ENCODE measurements at places on chromosomes 7 and 10.
A peak's percentile ranks its signal among the peaks of the same experiment; 100 is the strongest.

DNA sequence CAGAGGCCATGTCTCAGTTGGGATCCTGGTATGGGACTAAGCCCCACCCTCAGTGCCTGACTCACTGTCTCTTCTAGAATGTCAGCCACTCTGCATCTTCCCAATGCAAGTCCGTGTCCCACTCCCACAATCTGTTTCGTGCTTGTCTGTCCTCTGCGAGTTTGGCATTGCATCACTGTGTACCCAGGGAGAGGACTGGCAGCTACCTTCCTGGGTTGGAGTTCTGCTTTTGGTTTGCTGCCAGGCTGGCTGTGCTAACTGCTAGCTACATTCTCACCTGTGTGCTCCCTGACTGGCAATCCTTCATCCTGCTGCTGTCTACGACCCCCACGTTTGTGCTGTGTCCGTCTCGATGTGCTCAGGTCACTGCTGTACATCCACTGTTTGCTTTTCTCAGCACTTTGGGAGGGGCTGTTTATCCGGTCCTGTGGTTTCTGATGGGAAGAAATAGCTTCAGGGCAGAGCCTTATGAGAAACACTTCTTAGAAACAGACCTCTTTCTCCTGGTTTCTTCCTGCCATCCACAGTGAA is 56.0 kb upstream of the GLI3 start:
- no peak for DNase-seq

- DNase-seq, result no peak
Measured at GRCh38 chr7:84624527-84624926, 429.9 kb upstream of the SEMA3A start.

GRCh38 chr10:93336110-93336509 is 146.0 kb downstream of the MYOF start:
- no peak for DNase-seq

DNA sequence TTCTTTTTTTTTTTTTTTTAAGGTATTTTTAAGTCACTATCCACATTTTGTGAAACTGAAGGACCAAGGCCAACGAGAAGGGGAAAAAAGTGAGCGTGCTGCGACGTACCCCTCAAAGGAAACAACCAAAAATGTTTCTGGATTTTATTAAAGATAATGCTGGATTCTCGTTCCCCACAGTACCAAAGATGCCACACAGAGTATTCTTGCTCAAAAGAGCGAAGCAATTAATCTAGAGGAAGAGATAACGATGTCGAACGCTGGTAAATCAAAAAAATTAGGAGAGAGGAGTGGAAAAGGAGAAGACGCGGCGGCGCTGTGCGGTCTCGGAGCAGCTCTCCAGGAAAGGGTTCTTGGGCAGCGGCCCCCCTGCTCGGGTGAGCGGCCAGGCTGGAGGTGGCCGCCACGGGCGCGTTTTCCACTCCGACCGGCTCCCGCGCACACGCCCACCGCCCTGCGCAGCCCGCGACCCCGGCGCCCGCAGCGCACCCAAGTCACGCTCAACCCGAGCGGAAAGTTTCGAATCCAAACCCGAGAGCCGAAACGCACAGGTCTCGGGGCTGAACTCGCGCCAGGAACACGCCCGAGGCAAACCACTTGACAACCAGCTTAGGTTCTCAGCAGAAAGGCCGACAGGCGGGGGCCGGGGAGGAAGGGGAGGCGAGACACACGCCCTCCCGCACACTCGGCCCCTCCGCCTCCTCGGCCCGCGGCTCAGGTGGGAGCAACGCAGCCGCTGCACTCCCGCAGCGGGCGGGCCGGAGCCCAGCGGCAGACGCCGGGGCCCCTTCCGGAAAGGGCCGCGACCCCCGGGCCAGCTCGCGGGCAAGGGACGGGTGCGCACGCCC is 989 bp downstream of the SRPK2 start:
- peak; percentile 53 for DNase-seq

DNA sequence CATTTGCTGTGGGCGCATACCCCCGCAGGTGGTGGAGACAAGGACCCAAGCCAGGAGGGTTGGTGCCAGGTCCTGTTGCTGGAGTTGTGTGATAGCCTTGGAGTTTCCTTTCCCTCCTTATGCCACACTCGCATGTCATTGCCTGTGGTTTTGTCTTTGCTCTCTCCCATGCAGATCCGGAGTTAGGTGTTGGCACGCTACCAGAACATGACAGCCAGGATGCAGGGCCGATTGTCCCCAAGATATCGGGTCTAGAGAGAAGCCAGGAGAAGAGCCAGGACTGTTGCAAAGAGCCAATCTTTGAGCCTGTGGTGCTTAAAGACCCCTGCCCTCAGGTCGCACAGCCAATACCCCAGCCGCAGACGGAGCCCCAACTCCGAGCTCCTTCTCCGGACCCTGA is 369.2 kb upstream of the GALNT17 start:
- no peak for DNase-seq

- DNase-seq, result no peak
Measured at GRCh38 chr7:141074162-141074991, 513 bp downstream of the TMEM178B start.

DNA sequence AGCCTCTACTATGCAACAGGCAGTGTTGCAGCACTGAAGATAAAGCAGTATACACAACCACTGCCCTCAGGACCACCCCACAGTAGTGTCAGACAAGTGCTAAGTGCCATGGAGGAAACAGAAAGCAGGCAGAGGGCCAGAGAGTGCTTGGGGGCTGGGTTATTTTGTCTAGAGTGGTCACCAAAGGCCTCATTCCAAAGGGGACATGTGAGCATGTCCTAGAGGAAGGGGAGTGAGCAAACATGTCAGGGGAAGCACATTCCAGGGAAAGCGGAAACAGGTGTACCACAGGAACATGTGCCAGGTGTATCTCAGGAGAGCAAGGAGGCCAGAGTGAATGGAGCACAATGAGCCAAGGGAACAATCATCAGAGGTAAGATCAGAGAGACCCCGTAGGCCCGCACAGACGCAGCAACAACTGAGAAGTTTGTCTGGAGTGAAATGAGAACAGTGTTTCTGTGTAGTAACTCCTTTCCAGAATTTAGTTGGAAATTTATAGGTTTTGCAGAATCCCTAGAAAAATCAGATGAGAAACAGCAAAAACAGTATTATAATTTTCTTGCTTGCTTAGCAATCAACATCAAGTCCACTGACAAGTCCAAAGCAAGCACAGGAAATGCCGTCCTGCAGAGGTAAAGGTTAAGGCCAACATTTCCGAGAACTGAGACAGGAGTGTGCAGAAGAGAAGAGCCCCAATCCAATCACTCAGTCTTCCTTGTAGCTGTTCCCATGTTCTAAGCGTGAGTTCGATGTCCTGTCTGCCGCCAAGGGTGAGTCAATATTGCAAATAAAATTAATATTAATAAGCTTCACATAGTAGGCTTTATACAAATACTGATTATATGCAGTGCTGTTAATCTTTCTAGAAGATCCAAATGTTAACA is 67.3 kb downstream of the SGMS1 start:
- DNase-seq, result no peak

DNA sequence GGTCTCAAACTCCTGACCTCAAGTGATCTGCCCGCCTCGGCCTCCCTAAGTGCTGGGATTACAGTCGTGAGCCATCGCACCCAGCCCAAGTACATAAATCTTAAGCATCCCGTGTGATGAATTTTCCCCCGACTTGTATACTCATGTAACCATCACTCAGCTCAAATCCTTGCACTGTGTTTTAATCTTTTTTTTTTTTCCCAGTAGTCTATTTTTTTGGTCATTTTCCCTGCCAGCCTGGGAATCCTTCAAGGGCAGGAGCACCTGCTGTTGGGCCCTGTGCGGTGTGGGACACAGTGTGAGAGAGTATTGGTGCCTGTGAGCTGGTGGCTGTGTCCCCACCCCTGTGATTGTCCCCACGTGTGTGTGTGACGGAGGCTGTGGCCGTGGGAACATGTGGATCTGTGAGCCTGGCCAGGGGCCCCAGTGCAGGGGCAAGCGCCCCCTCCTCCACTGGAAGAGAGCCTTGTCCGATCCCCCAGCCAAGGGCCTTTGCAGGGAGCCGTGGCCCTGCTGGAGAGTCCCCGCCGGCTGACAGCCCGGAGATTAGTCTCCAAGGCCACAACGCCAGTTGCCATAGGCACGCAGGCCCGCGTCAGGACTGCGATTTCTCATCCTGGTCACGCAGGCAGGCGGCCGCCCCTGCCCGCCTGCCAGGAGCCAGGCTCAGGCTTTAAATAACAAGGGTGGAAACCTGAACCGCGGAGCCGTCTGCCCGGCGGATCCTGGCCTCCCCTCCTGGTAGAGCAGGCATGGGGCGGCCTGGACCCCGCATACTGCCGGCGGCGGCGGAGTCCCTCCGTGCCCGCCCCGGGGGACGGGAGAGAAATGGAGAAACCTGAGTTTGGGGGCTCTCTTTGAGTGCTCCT is 26.5 kb downstream of the GTF2IRD1 start:
- peak; percentile 76 for DNase-seq

GRCh38 chr10:107502229-107502985 is 337.9 kb upstream of the SORCS1 start:
- no peak for DNase-seq

- DNase-seq, result no peak
Measured at GRCh38 chr10:113222207-113222606, 272.2 kb downstream of the TCF7L2 start.
